ENCODE measurements at places on chromosomes 12 and 14.

GRCh38 chr14:84859116-84859515 lies 670.8 kb upstream of the FLRT2 start:
- DNase-seq = no peak

GRCh38 chr14:96960598-96961116 lies 163.5 kb downstream of the VRK1 start:
- no peak for DNase-seq

GRCh38 chr14:79278286-79278797 lies 933.0 kb downstream of the DIO2 start:
- no peak for DNase-seq

GRCh38 chr14:24196071-24197055 lies 1.1 kb upstream of the TM9SF1 start:
- no peak for DNase-seq

- DNase-seq = peak; percentile 52
These were observed 6.2 kb downstream of the GPR19 start for GRCh38 chr12:12689647-12690300.

DNA sequence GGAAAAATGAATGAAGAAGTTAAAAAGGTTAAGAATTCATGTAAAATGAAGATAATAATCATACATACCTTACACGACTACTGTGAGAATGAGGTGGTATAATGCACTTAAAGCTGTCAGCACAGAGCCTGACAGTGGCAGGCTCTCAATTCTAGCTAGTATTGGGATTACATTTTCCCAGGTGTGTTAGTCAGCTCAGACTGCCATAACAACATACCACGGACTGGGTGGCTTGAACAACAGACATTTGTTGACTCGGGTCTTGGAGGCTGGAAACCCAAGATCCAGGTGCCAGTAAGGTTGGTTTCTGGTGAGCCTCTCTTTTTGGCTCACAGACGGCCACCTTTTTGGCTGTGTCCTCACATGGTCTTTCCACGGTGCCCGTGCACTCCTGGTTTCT lies 167.8 kb downstream of the CHST11 start:
- no peak for DNase-seq

DNA sequence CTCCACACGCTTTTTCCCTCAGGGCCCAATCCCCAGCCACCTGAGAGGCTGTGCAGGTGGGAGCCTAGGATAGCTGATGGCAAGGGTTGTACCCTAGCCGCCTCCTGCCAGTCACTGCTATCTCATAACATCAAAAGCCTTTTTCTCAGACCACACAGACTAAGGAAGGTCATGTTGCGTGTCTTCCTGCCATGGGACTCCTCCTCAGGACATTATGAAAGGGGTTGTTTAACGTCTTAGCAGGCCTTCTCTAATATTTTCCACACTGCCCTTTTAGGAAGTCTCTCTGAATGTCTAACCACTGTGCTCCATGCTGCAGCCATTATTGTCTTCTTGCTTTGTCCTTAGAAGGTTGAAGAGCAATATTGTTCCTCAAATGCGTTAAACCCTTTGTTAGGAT lies 7.6 kb upstream of the SMUG1 start:
- DNase-seq = no peak

GRCh38 chr14:20412411-20412810 lies 890 bp downstream of the TEP1 start:
- DNase-seq = peak; percentile 13

DNA sequence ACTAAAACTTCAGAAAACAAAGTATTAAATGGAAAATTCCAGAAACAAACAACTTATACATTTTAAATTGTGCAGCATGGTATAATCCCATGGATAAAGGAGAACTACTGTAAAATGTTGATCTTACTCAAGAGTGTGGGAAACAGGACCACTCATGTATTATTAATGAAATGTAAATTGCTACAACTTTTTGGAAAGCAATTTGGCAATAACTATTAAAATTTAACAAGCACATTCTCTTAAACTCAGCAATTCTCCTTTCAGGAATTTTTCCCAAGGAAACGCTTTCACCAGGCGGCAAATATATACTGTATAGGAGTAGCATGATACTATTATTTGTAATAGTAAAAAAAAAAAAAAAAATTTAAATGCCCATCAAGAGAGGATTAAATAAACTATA lies 284.5 kb upstream of the AMIGO2 start:
- no peak for DNase-seq

GRCh38 chr14:52906141-52906601 lies 44.7 kb downstream of the FERMT2 start:
- DNase-seq = no peak

- no peak for DNase-seq
These were observed 352.4 kb downstream of the TMEM132D start for GRCh38 chr12:129551441-129551840.

DNA sequence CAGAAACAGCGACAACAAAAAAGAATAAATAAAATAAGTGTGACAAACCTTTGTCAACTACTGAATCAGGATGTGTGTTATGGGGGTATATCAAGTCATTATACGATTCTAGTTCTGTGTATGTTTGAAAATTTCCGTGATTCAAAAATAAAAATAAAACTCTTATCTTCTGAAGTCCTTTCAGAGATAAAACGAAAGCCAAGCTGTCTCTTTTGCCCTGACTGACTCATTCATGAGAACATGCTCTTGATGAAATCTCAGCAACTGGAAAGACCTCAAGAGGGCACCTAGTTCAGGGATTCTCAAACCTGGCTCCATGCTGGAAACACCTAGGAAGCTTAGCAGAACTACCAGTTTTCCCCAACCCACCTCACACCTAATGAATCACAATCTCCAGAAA lies 9.2 kb downstream of the FOXN3 start:
- peak; percentile 48 for DNase-seq

DNA sequence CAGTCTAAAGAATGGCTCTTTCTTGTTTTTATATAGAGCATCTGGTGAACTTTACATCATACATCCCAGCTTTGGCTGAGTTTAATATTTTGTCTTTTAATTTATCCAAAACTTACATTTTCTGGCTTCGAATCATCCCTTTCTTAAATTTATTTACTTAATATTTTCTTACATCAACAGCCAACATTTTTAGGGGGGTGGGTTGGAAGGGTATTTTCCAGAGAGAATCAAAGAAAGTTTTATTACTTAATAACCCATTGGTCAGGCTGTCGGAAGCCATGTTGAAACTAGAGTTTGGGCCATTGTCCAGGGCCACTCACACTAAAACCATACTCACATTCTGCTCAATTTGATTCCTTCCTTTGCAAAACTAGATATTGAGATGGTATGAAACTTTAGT lies 220.2 kb downstream of the AEBP2 start:
- DNase-seq = no peak

DNA sequence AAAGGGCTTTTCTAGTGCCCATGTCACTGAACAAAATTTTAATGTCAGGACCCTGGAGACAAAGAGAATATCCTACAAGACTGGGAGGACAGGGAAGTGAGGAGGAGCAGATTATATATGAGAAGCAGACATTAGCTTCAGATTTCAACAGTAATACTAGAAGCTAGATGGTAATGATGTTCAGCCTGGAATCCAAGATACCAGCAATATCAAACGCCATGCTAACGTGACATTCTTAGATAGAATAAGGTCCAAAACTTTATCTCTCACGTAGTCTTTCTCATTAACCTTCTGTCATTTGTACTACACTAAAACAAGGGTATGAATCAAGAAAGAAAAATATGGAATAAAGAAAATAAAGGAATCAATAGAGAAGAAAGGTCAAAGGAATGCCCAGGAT lies 18.7 kb downstream of the SOS2 start:
- no peak for DNase-seq

- DNase-seq = no peak
These were observed 63.7 kb upstream of the MANSC4 start for GRCh38 chr12:27843714-27844245.

- no peak for DNase-seq
These were observed 61.1 kb downstream of the PRMT8 start for GRCh38 chr12:3551976-3552725.

DNA sequence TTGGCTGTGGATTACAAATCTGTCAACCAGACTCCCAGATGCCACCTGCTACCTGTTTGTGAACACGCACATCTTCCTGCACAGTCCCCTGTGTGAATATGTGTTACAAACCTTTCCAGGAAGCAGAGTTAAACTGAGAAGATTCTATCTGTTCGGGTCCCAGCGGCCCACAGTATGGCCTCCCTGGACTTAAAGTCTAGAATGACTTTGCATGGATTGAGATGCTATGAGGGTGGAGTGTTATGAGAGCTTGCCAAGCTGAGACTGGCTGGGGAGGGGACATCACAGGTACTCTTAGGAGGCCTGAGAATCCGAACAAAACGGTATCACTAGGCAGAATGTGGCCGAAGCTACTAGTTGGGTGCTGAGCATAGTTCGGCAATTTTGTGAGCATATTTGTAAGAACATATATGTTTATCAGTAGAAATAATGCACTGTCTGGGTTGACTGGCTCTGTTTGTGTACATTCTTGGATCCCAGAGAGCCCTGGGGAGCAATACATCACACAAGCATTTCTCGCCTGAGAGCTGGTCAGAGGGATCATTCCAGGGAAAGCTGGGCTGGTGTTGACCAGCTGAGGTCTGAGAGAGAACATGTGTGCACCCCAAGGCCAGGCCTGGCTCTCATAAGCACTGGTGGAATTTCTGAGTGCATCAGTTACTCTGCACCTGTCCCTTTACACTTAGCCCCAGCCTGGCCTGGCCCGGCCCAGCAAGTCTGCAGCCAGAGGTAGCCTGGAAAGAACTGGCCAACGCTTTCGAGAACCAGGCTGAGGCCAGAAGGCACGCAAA lies 29.8 kb upstream of the LTBP2 start:
- no peak for DNase-seq

GRCh38 chr14:101475456-101476257 lies 85.6 kb upstream of the DIO3 start:
- no peak for DNase-seq

GRCh38 chr14:68685419-68686204 lies 107.3 kb downstream of the ZFP36L1 start:
- peak; percentile 83 for DNase-seq

DNA sequence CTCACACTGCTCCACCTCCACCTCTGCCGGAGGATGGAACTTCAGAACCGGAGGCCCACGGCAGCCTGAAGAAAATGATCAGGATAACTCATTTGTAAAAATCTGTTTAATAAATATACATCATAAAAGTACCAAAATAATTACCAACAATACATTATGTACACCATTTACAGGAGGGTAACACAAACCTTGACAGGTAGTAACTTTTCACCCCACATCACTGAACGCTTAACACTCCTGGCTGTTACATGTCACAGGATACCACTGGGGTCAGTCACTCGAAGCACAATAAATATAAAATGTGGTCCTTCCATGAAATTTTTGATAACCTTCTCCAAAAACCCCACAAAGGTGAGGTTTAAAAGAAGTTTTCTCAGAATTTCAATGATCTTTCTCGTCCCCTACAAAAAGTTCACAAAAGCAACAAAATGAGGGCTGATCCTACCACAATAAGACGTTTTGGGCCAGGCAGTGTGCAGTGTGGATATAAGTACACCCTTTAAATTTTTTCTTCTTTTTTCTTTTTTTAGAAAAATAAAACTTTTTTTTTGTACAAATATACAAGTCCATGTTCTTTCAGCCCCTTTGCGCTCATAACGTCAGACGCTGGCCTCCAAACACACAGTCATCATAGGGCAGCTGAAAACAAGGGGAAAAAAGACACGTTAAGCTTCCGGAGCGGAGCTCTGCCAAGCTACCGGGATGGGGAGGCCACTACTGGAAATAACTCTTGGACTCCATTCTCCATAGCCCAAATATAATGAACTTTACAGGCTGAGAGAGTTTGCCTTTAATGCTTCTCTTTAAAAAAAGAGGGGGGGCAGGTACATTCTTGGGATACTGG lies 2.9 kb downstream of the NFKBIA start:
- DNase-seq = no peak

GRCh38 chr14:95452176-95452892 lies 64.1 kb downstream of the SYNE3 start:
- DNase-seq = peak; percentile 8

DNA sequence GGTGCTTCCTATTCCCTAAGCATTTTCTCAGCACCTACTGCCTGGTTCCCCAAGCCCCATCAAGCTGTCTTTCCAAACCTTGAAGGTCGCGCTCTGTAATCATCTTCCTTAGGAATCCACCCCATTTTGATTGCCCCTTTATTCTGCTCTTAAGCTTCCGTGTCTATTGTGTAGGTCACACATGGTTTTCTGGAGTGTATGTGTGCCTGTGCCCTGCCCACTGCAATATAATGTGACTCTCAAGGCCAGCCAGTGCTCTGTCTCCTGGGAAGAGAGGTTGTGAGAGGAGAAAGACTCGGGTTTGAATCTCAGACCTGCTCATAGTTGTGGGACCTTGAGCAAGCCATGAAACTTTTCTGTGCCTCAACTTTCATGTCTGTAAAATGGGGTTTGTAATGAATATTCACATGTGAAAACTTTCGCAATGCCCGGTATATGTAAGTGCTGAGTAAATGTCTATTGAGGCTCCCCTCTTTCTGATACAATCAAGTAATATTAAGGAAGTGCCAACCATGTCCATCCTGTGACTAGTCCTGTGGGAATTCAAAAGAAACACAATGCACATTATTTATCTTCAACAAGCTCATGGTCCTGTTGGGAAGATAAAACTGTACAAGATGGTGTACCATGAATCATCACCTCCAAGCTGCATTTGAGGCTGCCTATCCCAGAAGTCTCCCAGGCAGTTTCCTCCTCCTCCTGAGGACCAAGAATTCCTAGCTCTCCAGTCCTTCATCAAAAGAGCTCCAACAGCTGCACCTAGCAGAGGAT lies 774 bp upstream of the KRT75 start:
- DNase-seq = no peak

GRCh38 chr14:73742520-73743238 lies 28.5 kb upstream of the PNMA1 start:
- no peak for DNase-seq

DNA sequence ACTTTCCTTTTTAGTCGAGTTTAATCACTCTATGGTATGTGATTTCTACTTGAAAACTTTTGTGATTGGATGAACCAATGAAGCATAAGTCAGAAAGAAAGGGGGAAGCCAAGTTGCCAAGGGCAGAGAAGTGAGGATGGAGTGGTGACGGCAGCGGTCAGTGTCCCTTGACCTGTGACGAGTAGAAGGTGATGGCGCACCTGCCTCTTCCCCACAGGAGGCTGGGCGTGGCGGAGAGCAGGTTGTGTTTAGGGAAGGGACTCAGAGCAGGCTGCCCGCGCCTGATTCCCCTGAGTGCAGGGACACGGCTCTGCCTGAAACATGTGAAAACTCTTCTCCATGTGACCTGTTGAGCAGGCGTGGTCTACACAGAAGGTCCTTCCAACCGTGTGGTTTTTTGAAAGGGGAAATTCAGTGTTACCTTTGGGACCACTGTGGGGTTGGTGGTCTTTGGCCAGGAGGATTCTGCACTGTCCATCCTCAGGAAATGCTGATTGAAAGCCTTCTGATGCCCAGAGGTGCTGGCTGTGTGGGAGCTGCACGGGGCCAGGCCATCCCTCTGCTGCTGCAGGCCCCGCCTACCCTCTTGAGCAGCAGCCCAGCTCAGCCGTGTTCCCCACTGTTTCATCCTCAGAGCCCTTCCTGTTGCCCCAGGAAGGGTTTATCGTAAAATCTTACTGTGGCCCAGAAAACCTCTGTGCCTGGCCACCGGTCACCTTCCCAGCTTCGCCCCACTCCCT lies 23.5 kb upstream of the AMN start:
- DNase-seq = no peak
